ENCODE measurements at places on chromosomes 4 and X.
A peak's percentile ranks its signal among the peaks of the same experiment; 100 is the strongest.

GRCh38 chr4:168598191-168598590 is 101.3 kb downstream of the PALLD start:
- H3K27me3 ChIP-seq: no peaks in the 10 kb centered on the region
- H3K4me3 ChIP-seq: no peak overlapping the region
- DNase-seq: peak; percentile 39
- H3K4me1 ChIP-seq: peaks cover 18% of the 10 kb centered on the region
- H3K27ac ChIP-seq: no peak overlapping the region
- H3K36me3 ChIP-seq: no peaks in the 10 kb centered on the region

DNA sequence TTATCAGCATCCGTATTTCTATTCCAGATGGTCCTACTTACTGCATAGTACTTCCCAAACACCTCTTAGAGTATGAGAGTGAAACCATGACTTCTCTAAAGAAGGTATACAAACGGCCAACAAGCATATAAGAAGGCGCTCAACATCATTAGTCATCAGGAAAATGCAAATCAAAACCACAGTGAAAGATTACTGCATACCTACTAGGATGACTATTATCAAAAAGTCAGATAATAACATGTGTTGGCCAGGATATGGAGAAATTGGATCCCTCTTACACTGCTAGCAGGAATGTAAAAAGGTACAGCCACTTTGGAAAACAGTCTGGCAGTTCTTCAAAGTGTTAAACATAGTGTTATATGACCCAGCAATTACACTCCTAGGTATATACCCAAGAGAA is 215.3 kb upstream of the CXorf66 start:
- no peaks in the 10 kb centered on the region for H3K36me3 ChIP-seq
- H3K4me1 ChIP-seq: no peaks in the 10 kb centered on the region
- no peaks in the 10 kb centered on the region for H3K27me3 ChIP-seq
- H3K4me3 ChIP-seq: no peak overlapping the region
- H3K27ac ChIP-seq: no peak overlapping the region

GRCh38 chrX:103666202-103667107 is 20.0 kb downstream of the MORF4L2 start:
- no peaks in the 10 kb centered on the region for H3K36me3 ChIP-seq
- H3K4me1 ChIP-seq: peaks cover 11% of the 10 kb centered on the region
- H3K27me3 ChIP-seq: no peaks in the 10 kb centered on the region
- H3K27ac ChIP-seq: no peak overlapping the region
- no peak for DNase-seq

DNA sequence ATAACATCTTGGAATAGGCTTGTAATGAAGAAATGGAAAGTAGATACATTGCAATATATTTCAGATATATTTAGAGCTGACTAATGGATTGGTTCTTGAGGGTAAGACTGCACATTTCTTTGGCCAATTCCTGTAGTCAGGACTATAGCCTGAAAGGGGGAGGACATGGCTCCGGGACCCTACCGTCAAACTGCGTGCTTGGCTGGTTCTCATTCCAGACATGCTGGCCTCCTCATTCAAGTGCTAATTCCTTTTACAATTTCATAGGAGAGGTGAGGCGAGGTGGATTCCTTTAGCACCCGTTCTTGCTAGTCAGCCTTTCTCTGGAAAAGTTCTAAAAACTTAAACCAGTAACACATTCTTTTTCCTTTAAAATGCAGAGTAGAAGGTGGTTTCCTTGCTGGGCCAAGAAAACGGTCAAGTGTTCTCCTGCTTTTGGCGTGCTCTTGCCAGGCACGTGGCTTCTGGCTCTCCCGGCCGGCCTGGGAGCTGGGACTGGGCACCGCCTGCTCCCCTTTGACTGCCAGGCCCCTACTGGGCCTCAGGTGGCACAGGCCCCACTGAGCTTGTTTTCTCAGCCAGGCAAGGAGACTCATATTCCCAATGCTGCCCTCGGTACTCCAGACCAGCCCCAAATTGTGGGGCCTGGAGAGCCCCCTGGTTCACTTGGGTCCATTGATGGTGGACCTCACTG is 167.2 kb downstream of the STK32B start:
- DNase-seq: no peak
- no peaks in the 10 kb centered on the region for H3K36me3 ChIP-seq
- no peak overlapping the region for H3K27ac ChIP-seq
- no peaks in the 10 kb centered on the region for H3K27me3 ChIP-seq
- no peak overlapping the region for H3K4me3 ChIP-seq

GRCh38 chr4:6517171-6517570 is 44.8 kb upstream of the PPP2R2C start:
- no peak overlapping the region for H3K4me3 ChIP-seq
- H3K27ac ChIP-seq: no peak overlapping the region
- no peaks in the 10 kb centered on the region for H3K4me1 ChIP-seq
- no peak for DNase-seq
- peaks cover 11% of the 10 kb centered on the region for H3K27me3 ChIP-seq

- no peaks in the 10 kb centered on the region for H3K27me3 ChIP-seq
- H3K4me1 ChIP-seq: peaks cover 73% of the 10 kb centered on the region
- DNase-seq: peak; percentile 98
- H3K4me3 ChIP-seq: peak overlapping the region; percentile 84
- peak overlapping the region; percentile 100 for H3K27ac ChIP-seq
Observed at GRCh38 chr4:13918110-13918509, 290.6 kb upstream of the BOD1L1 start.

- no peak overlapping the region for H3K27ac ChIP-seq
- H3K4me1 ChIP-seq: peaks cover 30% of the 10 kb centered on the region
- no peak overlapping the region for H3K4me3 ChIP-seq
- H3K36me3 ChIP-seq: peaks cover 20% of the 10 kb centered on the region
- no peaks in the 10 kb centered on the region for H3K27me3 ChIP-seq
Observed at GRCh38 chr4:26410385-26411293, 79.6 kb downstream of the CCKAR start.

DNA sequence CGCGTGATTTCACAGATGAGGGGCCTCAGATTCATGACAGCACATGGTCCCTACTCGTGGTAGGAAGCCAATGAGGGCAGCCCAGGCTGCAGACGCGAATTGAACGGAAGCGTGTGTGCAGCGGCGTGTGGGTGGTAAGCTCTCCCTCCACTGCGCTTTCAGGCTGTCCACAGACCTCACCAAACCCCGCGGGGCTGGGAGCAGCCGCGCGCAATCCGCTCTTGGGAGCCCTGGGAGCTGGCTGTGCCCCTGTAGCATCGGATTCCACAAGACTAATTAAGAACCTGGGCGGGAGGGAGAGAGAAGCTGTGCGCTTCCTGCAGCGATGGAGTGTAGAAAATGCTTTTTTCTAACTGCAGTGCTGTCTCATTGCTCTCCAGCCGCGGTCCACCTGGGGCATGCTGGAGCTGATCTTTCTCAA is 134.9 kb downstream of the STOX2 start:
- H3K4me3 ChIP-seq: no peak overlapping the region
- no peak overlapping the region for H3K27ac ChIP-seq
- H3K36me3 ChIP-seq: no peaks in the 10 kb centered on the region
- no peaks in the 10 kb centered on the region for H3K4me1 ChIP-seq
- no peak for DNase-seq
- H3K27me3 ChIP-seq: peaks cover 5% of the 10 kb centered on the region

- peaks cover 76% of the 10 kb centered on the region for H3K4me1 ChIP-seq
- DNase-seq: no peak
- H3K4me3 ChIP-seq: no peak overlapping the region
- no peak overlapping the region for H3K27ac ChIP-seq
- H3K27me3 ChIP-seq: no peaks in the 10 kb centered on the region
Observed at GRCh38 chrX:21948897-21949578, 8.5 kb downstream of the SMS start.

DNA sequence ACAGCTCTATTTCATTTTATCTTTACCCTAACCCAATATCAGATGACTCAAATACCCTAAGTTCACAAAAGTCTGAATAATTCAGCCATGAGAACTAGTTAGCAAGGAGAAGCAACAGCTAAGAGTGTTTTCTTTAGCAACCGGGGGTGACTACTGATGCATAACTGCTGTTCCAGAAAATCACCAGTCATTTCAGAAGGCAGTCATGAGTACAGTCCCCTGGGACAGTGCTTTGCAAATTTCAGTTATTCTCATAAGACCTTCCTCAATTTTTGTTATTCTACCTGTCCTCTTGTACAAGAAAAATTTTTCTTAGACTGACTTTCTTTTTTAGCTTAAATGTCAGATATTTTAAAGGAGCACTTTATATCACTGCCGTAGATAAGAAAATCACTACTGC is 16.4 kb downstream of the BANK1 start:
- no peaks in the 10 kb centered on the region for H3K27me3 ChIP-seq
- DNase-seq: no peak
- no peak overlapping the region for H3K27ac ChIP-seq
- no peaks in the 10 kb centered on the region for H3K36me3 ChIP-seq
- no peak overlapping the region for H3K4me3 ChIP-seq

DNA sequence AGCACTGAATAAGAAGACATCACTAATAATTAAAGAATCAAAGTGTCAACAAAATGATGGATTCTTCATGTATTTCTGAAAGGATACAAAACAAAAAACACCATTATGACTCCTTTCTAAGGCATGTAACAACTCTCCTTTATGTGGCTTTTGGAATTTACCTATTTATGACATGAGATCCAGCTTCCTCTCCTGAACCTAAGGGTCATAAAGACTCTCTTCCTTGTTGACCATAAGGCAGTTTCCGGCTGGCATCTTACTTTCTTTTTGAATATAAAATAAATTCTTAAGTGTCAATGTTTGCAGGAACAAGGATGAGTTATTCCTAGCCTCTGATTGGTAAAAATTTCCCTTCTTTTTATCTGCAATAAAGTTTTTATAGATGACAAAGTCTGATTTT is 111.1 kb upstream of the GRPR start:
- H3K27ac ChIP-seq: no peak overlapping the region
- no peak for DNase-seq
- no peaks in the 10 kb centered on the region for H3K4me1 ChIP-seq
- H3K4me3 ChIP-seq: no peak overlapping the region
- H3K36me3 ChIP-seq: no peaks in the 10 kb centered on the region
- H3K27me3 ChIP-seq: peaks cover 3% of the 10 kb centered on the region

- no peak overlapping the region for H3K4me3 ChIP-seq
- no peak for DNase-seq
- H3K27me3 ChIP-seq: no peaks in the 10 kb centered on the region
- H3K36me3 ChIP-seq: no peaks in the 10 kb centered on the region
Observed at GRCh38 chrX:20767346-20767745, 500.6 kb upstream of the RPS6KA3 start.

GRCh38 chr4:127143460-127144195 is 489.1 kb upstream of the INTU start:
- peak; percentile 36 for DNase-seq
- no peaks in the 10 kb centered on the region for H3K27me3 ChIP-seq
- H3K4me1 ChIP-seq: peaks cover 43% of the 10 kb centered on the region
- H3K27ac ChIP-seq: peak overlapping the region; percentile 41
- H3K36me3 ChIP-seq: no peaks in the 10 kb centered on the region

DNA sequence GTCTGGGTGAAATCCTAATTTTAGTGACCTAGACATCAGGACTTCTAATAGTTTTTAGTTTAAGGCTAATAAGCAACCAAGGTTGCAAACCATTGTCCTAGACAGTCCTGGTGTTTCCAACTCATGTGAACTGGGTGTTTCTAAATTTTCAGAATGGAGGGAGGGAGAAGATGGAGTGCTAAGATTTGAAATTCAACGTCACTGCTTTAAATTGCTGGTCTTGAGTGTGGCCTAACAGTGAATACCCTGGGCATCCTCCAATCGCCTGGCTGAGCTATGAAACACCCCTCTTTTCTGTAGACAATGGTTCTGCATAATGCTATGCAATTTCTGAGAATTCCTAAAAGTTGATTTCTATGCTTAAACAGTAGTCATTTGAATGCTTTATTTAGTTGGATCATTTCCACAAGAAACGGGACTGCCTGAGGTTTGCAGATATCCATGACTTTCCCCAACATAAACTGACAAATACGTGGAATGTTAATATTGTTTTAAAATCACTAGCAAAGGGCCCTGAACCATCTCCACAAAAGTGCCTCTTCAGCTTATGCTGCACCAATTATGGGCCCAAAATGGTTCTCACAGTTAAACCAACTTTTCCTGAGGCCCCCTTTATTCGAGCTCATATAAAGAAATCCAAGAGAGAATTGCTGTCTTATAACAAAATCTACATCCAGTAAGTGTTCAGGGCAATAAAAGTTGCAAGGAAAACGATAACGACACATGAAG is 1.1 kb downstream of the FBXL5 start:
- DNase-seq: peak; percentile 48
- peak overlapping the region; percentile 97 for H3K4me3 ChIP-seq
- H3K4me1 ChIP-seq: peaks cover 71% of the 10 kb centered on the region
- peaks cover 2% of the 10 kb centered on the region for H3K27me3 ChIP-seq

GRCh38 chr4:184416913-184417734 is 57.2 kb downstream of the IRF2 start:
- H3K36me3 ChIP-seq: peaks cover 21% of the 10 kb centered on the region
- H3K4me1 ChIP-seq: peaks cover 20% of the 10 kb centered on the region
- H3K4me3 ChIP-seq: peak overlapping the region; percentile 49
- H3K27ac ChIP-seq: peak overlapping the region; percentile 83
- no peak for DNase-seq

DNA sequence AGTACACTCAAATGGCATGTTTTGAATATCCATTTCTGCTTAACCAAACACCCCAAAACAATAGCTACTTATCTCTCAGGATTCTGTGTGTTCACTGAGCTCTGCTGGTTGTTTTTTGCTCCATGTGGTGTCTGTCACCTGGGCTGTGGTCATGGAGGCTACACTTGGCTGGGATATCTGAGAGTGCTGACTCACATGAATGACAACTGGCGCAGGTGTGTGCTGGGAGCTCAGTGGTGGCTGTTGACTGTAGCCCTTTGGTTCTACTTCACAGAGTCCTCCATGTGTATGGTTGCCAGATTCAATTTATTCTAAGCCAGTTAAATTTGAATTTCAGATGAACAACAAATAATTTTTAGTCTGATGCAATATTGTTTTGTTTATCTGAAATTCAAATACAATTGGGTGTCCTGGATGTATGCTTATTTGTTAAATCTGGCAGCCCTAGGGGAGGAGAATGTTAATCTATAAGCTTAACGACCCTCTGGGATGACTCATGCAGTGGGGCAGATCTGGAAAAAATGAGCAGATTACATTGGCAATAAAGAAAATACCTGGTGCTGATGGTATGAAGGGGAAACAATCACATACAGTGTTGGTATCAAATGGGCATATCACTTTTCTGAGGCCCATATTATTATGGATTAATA is 28.2 kb upstream of the TCEAL4 start:
- no peaks in the 10 kb centered on the region for H3K4me1 ChIP-seq
- H3K27ac ChIP-seq: no peak overlapping the region
- no peak for DNase-seq
- no peaks in the 10 kb centered on the region for H3K27me3 ChIP-seq
- H3K4me3 ChIP-seq: no peak overlapping the region

DNA sequence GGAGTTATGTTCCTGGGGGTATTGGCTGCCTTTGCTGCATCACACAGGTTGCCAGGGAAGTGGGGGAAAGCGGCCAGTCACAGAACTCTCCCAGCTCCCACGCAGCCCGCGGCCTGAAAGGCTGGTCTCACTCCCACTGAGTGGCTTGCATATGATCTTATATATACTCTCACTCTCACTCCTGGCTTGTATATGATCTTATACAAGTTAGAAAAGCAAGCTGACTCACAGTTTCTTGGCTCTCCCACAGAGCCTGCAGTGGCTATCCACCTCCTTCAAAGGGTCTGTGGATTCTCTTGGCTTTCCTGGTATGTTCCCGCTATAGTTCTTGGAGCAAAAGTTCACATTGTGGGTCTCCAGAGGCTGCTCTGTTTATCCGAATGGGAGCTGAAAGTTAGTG is 833.5 kb upstream of the GALNTL6 start:
- H3K36me3 ChIP-seq: no peaks in the 10 kb centered on the region
- no peak overlapping the region for H3K4me3 ChIP-seq
- H3K27ac ChIP-seq: no peak overlapping the region

GRCh38 chr4:94759767-94760211 is 2.0 kb downstream of the BMPR1B start:
- no peak overlapping the region for H3K4me3 ChIP-seq
- peaks cover 57% of the 10 kb centered on the region for H3K27me3 ChIP-seq
- DNase-seq: no peak
- no peaks in the 10 kb centered on the region for H3K36me3 ChIP-seq

Data from HFFc6 (cell line).